ENCODE measurements at places on chromosomes 7 and 10.

DNA sequence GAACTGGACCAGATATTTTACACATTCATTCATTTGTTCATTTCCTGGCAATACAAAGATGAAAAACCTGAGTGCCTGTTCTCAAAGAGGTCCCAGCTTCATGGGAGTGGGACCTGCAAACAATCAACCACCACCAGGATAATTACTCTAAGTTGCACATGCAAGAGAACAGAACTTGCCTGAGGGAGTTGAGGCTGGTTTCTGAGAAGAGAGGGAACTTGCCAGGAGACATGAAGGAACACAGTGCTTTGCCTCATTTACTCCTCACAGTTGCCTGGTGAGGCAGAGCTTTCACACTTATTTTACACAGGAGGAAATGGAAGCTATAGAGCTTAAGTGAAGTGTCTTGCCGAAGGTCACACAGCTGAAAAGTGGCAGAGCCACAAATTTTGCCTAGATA is 170.1 kb downstream of the SORCS3 start:
- H3K27me3 ChIP-seq: no peaks in the 10 kb centered on the region
- no peaks in the 10 kb centered on the region for H3K36me3 ChIP-seq
- H3K4me1 ChIP-seq: peaks cover 12% of the 10 kb centered on the region
- no peak for DNase-seq
- H3K4me3 ChIP-seq: no peak overlapping the region
- H3K27ac ChIP-seq: peak overlapping the region; percentile 36

DNA sequence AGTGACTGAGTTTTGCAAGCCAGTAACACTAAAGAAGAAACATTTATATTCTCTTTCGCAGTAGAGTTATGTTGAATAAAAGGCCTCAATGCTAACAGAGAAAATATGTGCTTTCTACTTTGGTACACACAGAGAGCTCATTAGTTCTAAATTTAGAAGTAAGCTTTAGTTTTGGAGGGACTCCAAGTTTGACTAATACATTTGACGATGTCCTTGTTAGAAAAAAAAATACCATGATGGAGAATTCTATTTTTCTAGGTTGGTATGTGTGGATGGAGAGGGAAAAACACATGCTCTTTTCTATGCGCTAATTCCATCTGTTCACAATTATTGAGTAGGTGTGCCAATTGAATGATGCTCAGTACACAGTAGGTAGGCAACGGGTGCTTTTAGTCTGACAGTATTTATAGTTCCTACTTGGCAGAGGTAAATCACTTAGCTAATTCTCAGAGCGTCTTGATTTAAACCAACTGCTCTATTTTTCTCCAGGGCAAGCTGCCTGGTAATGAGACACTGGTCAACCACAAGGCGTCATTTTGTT is 327.2 kb upstream of the AKR1E2 start:
- H3K4me3 ChIP-seq: no peak overlapping the region
- no peaks in the 10 kb centered on the region for H3K27me3 ChIP-seq

DNA sequence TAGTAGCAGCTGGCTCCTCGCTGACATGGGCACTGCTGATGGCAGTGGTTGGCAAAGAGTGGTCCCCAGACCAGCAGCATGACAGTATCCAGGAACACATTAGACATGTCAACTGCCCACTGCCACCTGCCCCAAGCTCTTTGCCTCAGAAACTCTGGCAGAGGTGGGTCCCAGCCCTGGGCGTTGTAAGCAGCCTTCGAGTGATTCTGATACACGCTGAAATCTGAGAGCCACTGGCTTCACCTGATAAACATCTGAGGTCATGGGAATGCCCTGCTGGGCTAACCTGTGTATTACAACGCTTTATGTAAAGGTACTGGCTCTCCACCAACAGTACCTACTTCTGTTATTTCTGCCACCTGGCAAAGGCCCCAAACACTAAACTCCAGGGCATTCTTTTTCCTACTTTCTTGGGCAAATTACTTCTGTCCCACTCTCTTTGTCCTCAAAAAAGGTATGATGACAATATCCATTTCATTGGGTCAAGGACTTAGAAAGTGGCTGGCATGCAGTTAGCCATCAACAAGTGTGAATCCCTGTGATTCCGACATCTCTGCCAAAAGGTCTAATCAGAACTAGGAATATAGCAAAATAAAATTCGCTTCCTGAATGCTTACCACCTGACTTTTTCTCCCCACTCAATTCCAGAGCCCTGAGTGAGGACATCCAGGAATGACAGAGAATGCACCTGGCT is 9.2 kb downstream of the SGMS1 start:
- no peaks in the 10 kb centered on the region for H3K36me3 ChIP-seq
- H3K4me3 ChIP-seq: no peak overlapping the region
- H3K4me1 ChIP-seq: peaks cover 9% of the 10 kb centered on the region
- no peaks in the 10 kb centered on the region for H3K27me3 ChIP-seq
- H3K27ac ChIP-seq: no peak overlapping the region

- DNase-seq: no peak
- peaks cover 76% of the 10 kb centered on the region for H3K4me1 ChIP-seq
- H3K27ac ChIP-seq: no peak overlapping the region
- H3K36me3 ChIP-seq: no peaks in the 10 kb centered on the region
Observed at GRCh38 chr10:71238626-71239025, 26.3 kb downstream of the UNC5B start.

DNA sequence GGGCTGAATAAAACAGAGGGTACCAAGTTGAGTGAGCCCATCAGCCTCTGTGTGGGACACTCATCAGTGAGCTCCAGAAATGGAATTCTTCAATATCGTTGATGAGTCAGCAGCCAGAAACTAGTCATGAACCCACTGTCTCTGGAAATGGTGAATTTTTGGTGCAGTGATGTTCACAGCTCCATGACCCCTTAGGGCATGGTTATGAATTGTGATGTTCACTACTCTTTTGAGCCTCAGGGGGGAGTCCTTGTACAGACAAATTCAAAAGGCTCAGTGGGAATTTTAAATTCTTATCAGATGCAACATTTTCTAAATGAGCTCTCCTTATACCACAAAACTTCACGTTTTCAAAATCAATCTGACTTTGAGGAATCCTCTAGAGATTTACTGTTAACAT is 335.7 kb downstream of the PHTF2 start:
- H3K27me3 ChIP-seq: no peaks in the 10 kb centered on the region
- DNase-seq: peak; percentile 62
- H3K27ac ChIP-seq: no peak overlapping the region
- H3K4me3 ChIP-seq: no peak overlapping the region

- H3K4me1 ChIP-seq: peaks cover 10% of the 10 kb centered on the region
- H3K27ac ChIP-seq: no peak overlapping the region
- H3K27me3 ChIP-seq: no peaks in the 10 kb centered on the region
- peaks cover 23% of the 10 kb centered on the region for H3K36me3 ChIP-seq
- DNase-seq: no peak
Observed at GRCh38 chr10:44988957-44989585, 10.5 kb upstream of the DEPP1 start.

GRCh38 chr10:77590344-77591237 is 47.0 kb downstream of the KCNMA1 start:
- peaks cover 7% of the 10 kb centered on the region for H3K4me1 ChIP-seq
- H3K4me3 ChIP-seq: no peak overlapping the region
- peaks cover 10% of the 10 kb centered on the region for H3K36me3 ChIP-seq
- H3K27me3 ChIP-seq: no peaks in the 10 kb centered on the region

DNA sequence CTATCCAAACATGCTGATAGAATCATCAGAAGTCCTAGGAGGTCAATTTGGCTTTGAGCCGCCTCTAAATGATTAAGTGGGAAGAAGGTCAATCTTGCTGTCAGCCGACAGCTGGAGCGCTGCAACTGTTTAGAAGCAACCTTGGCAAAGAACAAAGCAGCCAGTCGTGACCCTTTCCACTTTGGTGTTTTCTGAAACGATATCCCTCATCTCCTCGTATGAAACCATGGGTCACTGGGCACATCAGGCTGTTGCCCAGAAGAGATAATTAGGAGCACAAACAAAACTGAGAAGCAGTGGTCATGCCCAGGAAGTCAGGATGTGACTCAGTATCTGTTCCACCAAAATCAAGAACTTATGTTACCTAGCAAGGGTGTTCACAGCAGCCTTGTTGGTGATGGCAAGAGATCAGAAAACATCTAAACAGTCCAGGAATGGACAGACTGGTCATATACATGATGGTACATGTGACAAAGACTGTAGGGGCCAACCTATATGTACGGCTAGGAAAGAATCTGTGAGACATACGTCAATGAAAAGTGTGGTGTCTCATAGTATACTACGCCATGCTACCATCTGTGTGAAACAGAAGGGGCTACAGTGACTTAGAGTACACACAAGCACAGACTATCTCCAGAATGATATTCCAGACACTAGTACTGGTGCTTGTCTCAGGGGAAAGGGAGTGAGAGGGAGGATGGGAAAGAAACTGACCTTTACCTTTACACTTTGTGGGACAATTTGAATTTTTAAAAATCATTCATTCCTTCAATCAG is 22.4 kb downstream of the STN1 start:
- peaks cover 3% of the 10 kb centered on the region for H3K4me1 ChIP-seq
- peaks cover 7% of the 10 kb centered on the region for H3K36me3 ChIP-seq
- no peak overlapping the region for H3K4me3 ChIP-seq
- H3K27ac ChIP-seq: no peak overlapping the region
- H3K27me3 ChIP-seq: no peaks in the 10 kb centered on the region

GRCh38 chr10:102268375-102268888 is 23.1 kb downstream of the GBF1 start:
- H3K27ac ChIP-seq: no peak overlapping the region
- peaks cover 3% of the 10 kb centered on the region for H3K4me1 ChIP-seq
- DNase-seq: no peak
- H3K4me3 ChIP-seq: no peak overlapping the region
- no peaks in the 10 kb centered on the region for H3K27me3 ChIP-seq

DNA sequence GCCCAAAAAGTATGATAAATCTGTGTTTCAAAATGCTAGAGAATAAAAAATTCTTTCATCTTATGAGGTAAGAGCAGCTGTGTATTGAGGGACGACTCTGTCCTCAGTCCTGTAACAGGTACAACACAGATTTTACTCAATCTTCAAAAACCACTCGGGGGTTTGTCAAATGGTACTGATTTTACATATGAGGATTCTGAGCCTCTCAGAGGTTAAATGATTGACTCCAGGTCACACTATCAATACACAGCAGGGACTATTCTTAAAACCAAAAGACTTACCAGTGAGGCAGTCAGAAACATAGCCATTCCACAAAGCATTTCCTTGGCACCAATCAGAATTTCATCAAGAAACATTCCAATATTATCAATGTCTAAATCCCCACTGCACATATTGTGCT is 95.5 kb downstream of the SGMS1 start:
- H3K27me3 ChIP-seq: no peaks in the 10 kb centered on the region
- no peaks in the 10 kb centered on the region for H3K4me1 ChIP-seq
- no peaks in the 10 kb centered on the region for H3K36me3 ChIP-seq
- DNase-seq: no peak

DNA sequence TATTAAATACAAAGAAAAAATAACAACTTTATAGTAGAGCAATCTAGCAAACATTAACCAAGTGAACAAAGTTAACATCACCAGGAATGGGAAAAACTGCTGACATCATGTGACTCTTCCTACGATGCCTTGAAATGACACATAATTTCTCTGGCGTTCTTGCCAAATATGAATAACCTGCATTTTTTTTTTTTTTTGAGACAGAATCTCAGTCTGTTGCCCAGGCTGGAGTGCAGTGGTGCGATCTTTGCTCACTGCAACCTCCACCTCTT is 126.5 kb upstream of the VKORC1L1 start:
- no peaks in the 10 kb centered on the region for H3K4me1 ChIP-seq
- H3K36me3 ChIP-seq: no peaks in the 10 kb centered on the region
- H3K27ac ChIP-seq: no peak overlapping the region
- no peaks in the 10 kb centered on the region for H3K27me3 ChIP-seq
- DNase-seq: no peak

DNA sequence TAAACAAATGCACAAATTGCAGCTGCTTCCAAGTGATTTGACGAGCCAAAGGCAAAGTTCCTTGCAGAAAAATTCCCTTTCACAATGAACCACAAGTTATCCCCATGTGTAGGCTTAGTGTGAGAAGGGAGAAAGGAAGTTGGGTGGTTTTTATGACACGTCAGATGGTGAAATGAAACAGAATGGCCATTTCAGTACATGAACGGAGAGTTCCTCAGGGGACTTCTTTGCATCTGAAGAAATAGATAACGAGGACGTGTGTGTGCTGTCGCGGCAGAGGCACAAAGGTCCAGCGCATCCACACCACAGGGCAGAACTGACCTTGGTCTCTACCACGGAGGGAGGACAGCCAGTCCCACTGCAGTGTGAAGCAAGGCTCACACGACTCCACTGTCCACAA is 135.9 kb downstream of the PAXIP1 start:
- DNase-seq: no peak
- no peaks in the 10 kb centered on the region for H3K4me1 ChIP-seq
- H3K27ac ChIP-seq: no peak overlapping the region
- H3K36me3 ChIP-seq: no peaks in the 10 kb centered on the region
- H3K27me3 ChIP-seq: no peaks in the 10 kb centered on the region

- DNase-seq: no peak
- H3K27me3 ChIP-seq: no peaks in the 10 kb centered on the region
- no peaks in the 10 kb centered on the region for H3K36me3 ChIP-seq
- H3K4me3 ChIP-seq: no peak overlapping the region
Observed at GRCh38 chr10:121835376-121835775, 92.5 kb downstream of the ATE1 start.

GRCh38 chr7:74655324-74655723 is 2.2 kb upstream of the GTF2I start:
- H3K4me1 ChIP-seq: peaks cover 13% of the 10 kb centered on the region
- DNase-seq: no peak
- peaks cover 3% of the 10 kb centered on the region for H3K36me3 ChIP-seq
- H3K4me3 ChIP-seq: no peak overlapping the region

- H3K4me1 ChIP-seq: no peaks in the 10 kb centered on the region
- no peaks in the 10 kb centered on the region for H3K36me3 ChIP-seq
- no peaks in the 10 kb centered on the region for H3K27me3 ChIP-seq
- DNase-seq: no peak
- H3K27ac ChIP-seq: no peak overlapping the region
- no peak overlapping the region for H3K4me3 ChIP-seq
Observed at GRCh38 chr7:138645284-138645683, 55.9 kb downstream of the SVOPL start.

DNA sequence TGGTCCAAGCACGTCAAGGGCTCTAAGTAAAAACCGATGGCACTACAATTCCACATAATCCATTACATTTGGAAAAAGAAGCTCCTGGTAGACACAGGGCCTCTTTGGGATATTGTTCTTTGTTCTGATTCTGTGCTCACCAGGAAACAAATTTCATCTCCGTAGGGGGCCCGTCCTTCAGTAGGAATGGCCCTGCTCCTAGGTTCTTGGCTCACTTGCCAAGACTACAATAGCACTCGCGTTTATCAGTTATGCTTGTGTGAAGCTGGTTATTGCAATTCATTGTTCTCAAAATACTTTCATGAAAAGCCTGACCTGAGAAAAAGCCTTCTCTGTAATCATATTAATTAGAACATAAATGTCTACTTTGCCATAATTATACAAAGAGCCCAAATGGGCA is 10.3 kb upstream of the ZC3HAV1L start:
- no peaks in the 10 kb centered on the region for H3K36me3 ChIP-seq
- H3K4me3 ChIP-seq: no peak overlapping the region
- no peak overlapping the region for H3K27ac ChIP-seq
- no peaks in the 10 kb centered on the region for H3K4me1 ChIP-seq
- no peak for DNase-seq

Measured in trophoblast cell (in vitro differentiated cells and primary cell).